ENCODE measurements at places on chromosomes 1 and 21. TPM values are rescaled to one million over a fixed set of nuclear protein-coding genes. Genes with fewer than 3 reads are reported as not detected.

KAZN gene
- total RNA-seq = 1.6 TPM

UBXN10 gene
- total RNA-seq = not detected

CIART gene
- 15.6 TPM for total RNA-seq

IVL gene
- total RNA-seq = not detected

UMODL1 gene
- total RNA-seq = not detected

- peak; percentile 82 for DNase-seq
Measured at GRCh38 chr1:210687582-210688279, 359.0 kb downstream of the HHAT start.

DNA sequence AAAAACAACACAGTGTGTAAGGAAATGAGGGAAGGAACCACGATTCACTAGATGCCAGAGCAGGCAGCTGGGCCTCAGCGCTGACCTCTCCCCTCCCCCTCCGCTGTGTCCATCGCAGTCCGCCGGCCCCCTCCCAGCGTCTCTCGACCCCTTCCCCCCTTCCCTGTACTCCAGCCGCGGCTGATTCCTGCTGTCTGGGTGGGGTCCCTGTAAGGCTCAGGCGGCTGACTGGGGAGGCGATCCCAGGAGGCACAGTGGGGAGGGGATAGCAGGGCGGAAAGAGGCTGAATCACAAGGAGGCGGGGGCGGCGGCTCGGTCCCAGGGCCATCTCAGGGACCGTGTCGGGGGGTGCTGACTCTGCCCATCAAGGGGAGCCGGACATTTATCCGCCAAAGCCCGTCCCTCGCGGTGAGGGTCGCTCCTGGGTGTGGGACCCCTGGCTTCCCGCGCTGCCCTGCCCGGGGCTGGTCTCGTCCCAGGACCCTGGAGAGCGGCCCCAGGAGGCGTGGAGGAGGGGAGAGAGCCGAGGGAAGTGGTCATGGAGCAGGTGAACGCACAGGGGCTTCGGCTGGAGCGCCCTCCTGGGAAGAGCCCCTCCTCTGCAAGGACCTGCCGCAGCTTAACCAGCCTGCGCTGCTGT lies 241.9 kb downstream of the PTPRU start:
- DNase-seq = no peak

GRCh38 chr1:43806183-43806582 lies 98.8 kb downstream of the ST3GAL3 start:
- DNase-seq = no peak

RIIAD1 gene
- total RNA-seq = not detected

All from H4 (cell line).